Tibial nerve (tissue), 4 donors: ENCODE measurements at places on chromosomes 1 and 21.

- no peak for DNase-seq
Observed at GRCh38 chr1:63947904-63948303, 174.1 kb downstream of the ROR1 start.

- no peak for DNase-seq
Observed at GRCh38 chr1:81760477-81761097, 40.1 kb upstream of the ADGRL2 start.

DNA sequence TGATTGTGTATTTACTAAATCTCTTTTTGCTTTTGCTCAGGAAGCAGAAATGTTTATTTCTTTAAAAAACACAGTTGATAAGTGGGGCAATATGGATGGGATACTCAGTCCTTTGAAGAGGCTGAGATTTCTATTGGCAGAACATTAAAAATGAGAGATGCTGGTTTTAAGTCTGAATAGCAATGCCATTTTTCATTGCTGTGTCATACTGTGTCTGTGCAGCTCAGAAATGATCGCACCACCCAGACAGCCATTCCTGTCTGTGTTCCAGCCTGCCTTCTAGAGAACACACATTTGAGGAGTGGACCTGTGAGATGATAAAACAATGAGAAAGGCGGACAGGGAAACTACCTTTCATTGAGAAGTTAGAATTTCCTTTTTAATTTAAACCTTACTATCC lies 231.2 kb upstream of the USP24 start:
- no peak for DNase-seq

GRCh38 chr1:51351907-51352306 lies 21.5 kb upstream of the TTC39A start:
- no peak for DNase-seq

GRCh38 chr1:224212618-224213061 lies 29.6 kb downstream of the DEGS1 start:
- no peak for DNase-seq

- no peak for DNase-seq
Observed at GRCh38 chr1:70003211-70003908, 202.0 kb downstream of the LRRC40 start.

DNA sequence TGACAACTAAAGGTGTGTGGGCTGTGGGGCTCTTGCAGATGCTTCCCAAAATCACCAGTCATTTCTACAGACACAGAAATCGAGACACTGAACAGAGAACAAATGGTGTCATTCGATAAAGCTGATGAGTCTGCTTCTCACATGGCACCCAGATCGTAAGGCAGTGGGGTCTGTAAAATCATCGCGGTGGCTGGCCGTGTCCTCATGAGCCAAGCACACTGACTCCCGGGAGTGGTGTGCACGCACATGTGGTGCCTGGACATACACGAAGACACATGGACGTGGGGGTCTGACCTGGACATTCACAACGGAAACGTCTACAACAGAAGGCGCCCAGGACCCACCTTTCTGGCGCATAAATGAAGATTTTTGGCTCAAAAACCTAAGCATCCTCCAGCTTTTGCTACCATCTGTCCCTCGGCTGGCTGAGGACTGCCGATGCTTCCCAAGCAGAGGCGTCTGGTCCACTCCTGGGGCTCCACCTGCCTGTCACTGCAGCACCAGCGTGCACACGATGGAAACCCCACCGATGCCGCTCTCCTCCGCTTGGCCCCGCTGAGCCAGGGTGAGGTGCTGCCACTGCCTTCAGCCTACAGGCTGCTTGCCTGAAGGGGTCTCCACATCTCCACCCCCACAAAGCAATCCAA lies 6.8 kb downstream of the SMIM1 start:
- DNase-seq = no peak

- no peak for DNase-seq
Observed at GRCh38 chr1:20666804-20667203, 5.6 kb upstream of the DDOST start.

- no peak for DNase-seq
Observed at GRCh38 chr1:28132171-28133167, 44.0 kb downstream of the PTAFR start.

DNA sequence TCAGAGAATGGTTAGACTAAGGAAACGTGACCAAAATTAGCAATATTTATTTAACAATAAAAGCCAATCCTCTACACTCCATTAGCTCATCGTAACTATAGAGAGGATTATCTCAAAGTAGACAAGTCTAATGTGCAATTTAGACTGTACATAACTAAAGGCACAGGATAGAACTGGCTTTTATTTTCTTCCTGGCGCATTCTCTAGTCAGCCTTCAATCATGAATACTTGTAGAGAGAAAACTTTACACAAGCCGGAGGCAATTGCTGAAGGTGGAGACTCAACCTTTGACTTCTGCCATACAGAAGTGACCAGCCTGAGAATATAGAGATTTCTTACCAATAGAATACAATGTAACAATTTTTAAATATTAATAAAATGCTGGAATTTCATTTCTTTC lies 777.9 kb downstream of the LTN1 start:
- no peak for DNase-seq

GRCh38 chr1:24210195-24210627 lies 23.1 kb upstream of the IFNLR1 start:
- DNase-seq = no peak

- no peak for DNase-seq
Observed at GRCh38 chr1:24152631-24153494, 9.9 kb upstream of the IL22RA1 start.

GRCh38 chr1:244063498-244063897 lies 12.4 kb downstream of the ZBTB18 start:
- no peak for DNase-seq

DNA sequence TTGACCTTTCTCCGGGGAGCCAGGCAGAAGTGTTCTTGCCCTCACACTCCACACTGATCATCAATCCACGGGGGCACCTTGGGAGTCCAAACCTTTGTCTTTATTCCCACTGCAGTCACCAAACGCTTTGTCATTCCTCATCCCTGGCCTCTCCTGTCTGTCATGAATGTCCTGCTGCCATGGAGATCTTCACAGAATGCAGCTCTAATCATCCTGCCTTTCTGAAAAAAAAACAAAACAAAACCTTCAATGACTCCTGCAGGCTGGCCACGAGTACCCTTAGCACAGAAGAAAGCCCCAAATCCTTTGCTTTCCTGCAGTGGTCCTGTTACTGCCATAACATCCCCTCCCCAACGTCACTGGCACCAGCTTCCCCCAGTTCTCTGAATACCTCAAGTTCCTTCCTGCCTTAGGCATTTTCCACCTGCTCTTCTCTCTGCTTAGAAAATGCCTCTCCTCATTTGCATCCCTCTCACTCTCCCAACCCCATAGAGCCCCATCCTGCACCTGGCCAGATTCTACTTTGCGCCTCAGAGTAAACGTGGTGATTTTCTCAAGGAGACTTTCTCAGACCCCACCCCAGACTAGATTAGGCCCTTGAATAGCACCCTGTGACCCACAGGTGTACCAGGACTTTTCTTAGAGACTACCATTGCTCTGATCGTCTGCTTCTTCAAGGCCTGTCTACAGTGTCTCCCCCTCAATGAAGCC lies 131.2 kb downstream of the AK5 start:
- no peak for DNase-seq

- no peak for DNase-seq
Observed at GRCh38 chr1:98940069-98940721, 64.5 kb downstream of the PLPPR5 start.

GRCh38 chr1:229133151-229133550 lies 137.8 kb upstream of the RAB4A start:
- DNase-seq = no peak

DNA sequence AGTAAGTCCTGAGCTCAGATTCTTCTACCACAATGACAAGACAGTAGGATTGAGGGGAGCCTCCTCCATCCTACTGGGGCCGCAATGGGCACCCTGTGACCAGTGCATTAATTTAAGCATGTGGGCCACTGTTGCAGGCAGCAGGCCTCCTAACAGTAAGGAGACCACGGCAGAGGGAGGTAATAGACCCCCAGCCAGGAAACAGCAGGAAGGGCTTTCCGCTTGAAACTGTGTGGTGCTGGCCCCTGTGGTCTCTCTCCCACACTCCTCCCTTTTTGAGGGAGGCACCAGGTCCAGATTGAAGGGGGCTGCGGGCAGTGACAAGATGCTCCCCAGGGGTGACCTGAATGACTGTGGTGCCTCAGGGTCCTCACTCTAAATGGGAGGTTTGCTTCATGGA lies 1.7 kb upstream of the CLDN19 start:
- no peak for DNase-seq

GRCh38 chr1:53410100-53410541 lies 49.1 kb upstream of the DMRTB1 start:
- DNase-seq = no peak

DNA sequence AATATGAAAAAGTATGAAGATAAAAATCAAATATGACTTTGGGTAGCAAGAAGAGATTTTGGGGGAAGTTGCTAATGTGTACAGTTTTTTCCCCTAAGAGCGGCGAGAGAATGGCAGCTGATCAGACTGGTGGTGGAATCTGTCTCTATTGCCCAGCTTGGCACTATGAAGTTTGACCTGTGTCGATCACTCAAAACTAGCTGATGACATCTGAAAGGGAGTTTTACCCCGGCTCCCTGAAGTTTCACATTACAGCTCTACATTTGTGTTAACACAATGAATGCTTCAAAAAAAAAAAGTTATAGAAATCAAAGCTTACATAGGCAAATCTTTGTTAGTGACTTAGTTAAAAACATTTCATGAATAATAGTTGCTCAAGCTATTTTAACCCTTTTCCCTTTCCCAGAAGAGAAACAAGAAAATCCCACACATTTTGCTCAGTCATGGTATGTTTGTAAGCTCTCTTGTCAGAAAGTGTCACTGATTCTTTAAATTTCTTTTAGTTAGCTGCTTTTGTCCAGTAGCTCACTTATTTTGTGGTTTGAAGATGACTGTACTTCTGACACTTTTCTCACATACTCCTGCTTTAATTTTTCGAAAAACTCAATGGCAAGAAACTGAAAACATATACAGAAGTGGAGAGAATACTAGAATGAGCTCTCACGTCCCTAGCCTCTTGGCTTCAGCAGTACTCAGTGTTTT lies 41.3 kb downstream of the DYRK1A start:
- no peak for DNase-seq

DNA sequence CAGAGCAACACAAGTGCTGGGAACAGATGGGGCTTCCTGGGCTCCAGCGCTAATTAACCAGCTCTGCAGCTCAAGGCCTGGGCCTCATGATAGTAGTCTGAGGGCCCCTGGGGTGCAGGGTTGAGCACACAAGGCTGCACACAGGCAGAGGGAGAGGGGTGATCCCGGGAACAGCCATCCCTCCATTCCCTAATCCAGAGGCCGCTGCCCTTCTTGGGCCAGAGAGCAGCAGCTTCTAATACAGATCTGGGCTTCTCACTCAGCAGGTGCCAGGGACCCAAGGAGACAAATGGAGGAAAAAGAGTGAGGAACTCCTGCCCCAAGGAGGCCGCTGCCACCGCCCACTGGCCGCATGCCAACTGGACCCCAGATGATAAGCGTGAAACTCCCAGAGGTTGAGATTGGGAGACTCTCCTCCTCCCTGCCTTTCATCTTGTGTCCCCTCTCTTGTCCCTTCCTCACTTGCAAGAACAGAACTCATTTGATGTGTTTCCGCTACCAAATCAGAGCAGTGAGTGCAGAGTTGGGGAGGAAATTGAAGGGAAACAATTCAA lies 58.0 kb upstream of the IFNAR2 start:
- DNase-seq = no peak

GRCh38 chr1:241706257-241706656 lies 54.2 kb downstream of the WDR64 start:
- no peak for DNase-seq

- DNase-seq = peak; percentile 63
Observed at GRCh38 chr1:206699626-206700025, 14.9 kb downstream of the MAPKAPK2 start.

GRCh38 chr1:28170001-28170596 lies 6.4 kb downstream of the PTAFR start:
- no peak for DNase-seq

DNA sequence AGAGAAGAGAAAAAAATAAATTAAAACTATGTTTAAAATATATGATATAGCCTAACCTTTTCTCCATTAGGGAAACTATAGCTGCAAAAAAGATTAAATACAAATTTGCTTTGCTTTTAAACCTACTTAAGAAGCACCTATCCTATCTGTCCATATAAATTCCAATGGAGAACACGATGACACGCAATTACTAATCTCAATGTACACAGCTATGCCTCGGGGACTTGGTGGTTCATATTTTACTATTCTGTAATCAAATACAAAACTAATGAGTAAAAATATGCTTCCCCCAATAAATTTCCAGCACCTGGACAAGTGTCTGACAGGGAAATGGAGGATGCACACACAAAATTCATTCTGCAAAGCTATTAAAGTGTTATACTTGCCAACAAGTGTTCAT lies 386.4 kb downstream of the LMO4 start:
- no peak for DNase-seq

- no peak for DNase-seq
Observed at GRCh38 chr1:62989497-62989896, 205.6 kb downstream of the ATG4C start.

GRCh38 chr1:43509740-43510375 lies 20.8 kb upstream of the PTPRF start:
- no peak for DNase-seq

DNA sequence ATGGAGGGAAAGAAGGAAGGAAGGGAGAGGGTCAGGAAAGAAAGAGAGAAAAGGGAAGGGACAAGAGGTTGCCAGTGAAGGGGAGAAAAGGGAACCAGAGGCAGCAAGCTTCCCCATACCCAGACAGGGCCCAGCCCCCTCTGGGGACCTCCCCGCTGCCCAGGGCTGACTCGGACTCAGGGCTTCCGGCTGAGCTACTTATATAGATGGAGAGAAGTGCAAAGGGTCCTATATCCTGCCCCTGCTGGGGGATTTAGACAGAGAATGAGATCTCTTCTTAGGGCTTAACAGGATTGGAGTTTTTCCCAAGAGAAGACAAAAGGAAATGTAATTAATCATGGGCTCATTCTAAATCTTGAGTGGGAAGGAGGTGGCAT lies at the start of gene ETV3L:
Gene ETV3L (minus strand): TSS at position 176 of the 377 bp plus-strand sequence. CDS start 285 bp downstream, outside the sequence.
- DNase-seq = no peak

- no peak for DNase-seq
Observed at GRCh38 chr1:116486424-116486823, 84.4 kb downstream of the CD58 start.

GRCh38 chr1:230246551-230246950 lies 179.5 kb downstream of the GALNT2 start:
- DNase-seq = no peak

DNA sequence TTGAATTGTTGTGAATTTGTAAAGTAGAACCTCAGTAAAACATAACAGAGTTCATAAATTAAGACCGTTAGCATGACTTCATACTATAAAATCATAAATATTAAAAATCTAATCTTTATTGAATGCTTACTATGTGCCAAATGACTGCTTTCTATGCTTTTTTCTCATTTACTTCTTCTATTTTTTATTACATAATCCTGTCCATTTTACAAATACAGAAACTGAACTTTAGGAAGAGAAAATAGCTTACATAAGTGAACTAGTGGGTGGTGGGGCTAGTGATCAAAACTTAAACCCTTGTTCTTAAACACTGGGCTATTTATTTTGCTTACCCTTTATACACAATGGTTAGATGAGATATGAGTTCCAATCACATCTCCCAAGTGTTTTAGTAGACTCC lies 122.3 kb downstream of the ZC3H11B start:
- DNase-seq = no peak

DNA sequence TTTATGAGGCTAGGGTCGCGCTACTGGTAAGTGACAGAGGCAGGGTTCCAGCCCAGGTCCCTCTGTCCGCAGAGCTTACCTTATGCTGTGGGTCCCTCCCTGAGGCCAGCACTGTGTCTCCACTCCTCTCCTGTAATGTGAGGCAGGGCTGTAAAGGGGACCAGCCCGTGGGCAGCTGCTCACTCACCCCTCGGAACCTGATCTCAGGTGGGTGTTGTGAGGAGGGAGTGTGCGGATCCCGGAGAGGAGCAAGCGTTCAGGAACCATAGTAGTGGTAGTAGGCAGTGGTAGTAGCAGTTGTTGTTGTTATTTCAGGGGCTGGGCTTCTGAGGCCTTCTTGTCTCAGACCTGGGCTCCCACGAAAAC lies 1.7 kb downstream of the ZC3H12A start:
- no peak for DNase-seq
